NCI-H1436 (cell line): ENCODE measurements at places on chromosomes 12 and 14.

DNA sequence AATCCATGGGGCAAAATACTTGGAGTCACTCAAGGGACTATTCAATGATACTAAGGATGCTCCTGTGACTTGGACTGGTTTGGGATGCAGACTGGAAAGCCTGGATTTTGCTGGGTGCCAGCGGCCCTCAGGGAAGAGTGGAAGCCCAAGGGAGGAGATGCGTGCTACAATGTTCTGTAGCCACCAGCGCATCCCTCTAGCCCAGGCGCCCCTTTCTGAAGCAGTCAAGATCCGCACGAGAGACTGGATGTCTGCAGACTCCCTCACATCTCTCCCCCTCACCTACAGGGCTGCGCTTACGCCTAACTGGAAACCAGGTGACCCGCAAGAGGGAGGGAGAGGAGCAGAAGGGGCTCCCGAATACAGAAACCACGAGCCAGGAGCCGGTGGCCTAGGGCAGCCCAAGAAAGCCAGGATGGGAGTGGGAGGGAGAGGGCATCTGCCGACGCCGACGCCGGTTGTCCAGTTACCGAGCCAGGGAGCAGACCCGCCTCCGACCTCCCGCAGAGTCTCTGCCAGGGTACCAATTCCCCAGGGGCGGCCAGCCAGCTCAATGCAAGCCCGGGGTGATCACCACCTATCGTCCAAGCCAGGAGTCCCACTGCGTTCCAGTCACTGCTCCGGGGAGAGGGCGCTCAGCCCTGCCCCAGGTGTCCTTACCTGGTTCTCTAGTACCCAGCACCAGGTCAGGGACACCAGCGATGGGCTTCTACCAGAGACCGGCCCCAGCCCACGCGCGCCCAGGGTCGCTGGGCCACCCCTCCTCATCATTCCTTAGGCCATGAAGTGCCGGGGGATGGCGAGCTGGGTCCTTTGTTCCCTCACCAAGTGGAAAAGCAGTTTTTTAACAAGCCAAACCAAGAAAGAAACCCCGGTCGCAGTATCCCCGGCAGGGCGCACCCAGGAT, 1.2 kb downstream of the NTN4 start:
- no peak for DNase-seq

- no peak for DNase-seq
Measured at GRCh38 chr12:29562110-29562804, 64.8 kb upstream of the OVCH1 start.

DNA sequence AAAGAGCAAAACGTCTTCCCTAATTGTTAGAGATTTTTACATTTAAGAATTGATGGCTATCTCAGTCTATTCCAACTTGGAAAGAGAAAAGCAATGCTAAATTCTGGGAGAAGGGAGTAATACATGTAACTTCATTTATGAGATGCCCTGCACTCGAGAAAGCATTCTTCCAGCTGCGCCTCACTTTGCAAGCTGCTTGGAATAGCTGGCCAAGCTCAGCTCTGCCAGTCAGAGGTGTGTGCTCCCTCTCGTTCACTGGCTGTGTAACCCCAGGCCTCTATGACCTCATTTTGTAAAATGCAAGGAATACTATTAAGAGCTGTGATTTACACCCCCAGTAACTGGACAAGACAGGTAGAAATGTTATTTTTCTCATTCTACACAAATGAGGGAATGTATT, 79.1 kb downstream of the OTX2 start:
- no peak for DNase-seq

GRCh38 chr14:101234999-101235334, 326.3 kb upstream of the DIO3 start:
- no peak for DNase-seq

DNA sequence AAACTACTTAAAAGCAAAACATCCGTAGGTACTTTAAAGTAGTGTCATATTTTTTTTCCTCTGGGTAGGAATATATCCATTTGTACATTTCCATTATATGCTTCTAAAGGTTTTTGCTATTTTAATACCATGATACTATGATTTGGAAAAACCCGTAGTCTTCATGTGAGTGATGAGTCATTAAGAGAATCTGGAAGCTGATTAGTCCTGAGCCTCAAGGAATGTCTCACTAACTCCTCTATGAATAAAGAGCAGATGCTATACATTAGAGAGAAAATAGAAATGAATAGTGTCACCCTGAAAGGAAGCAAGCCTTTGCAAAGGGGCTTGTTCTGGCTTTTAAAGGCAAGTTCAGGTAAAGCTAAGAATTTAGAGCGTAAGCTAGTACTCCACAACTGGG, 432.1 kb downstream of the CCDC91 start:
- DNase-seq: no peak

GRCh38 chr12:122081697-122082221, 3.2 kb downstream of the MLXIP start:
- DNase-seq: no peak

- DNase-seq: no peak
Measured at GRCh38 chr12:4012977-4013968, 140.1 kb upstream of the PARP11 start.

- DNase-seq: no peak
Measured at GRCh38 chr12:64951944-64952343, 127.5 kb downstream of the TBC1D30 start.

- no peak for DNase-seq
Measured at GRCh38 chr12:25705261-25705660, 152.2 kb upstream of the LMNTD1 start.

- no peak for DNase-seq
Measured at GRCh38 chr12:13875744-13876143, 105.7 kb downstream of the GRIN2B start.

GRCh38 chr12:67592228-67593011, 56.1 kb upstream of the DYRK2 start:
- no peak for DNase-seq

GRCh38 chr14:23358553-23359166, 6.0 kb upstream of the SLC22A17 start:
- no peak for DNase-seq

DNA sequence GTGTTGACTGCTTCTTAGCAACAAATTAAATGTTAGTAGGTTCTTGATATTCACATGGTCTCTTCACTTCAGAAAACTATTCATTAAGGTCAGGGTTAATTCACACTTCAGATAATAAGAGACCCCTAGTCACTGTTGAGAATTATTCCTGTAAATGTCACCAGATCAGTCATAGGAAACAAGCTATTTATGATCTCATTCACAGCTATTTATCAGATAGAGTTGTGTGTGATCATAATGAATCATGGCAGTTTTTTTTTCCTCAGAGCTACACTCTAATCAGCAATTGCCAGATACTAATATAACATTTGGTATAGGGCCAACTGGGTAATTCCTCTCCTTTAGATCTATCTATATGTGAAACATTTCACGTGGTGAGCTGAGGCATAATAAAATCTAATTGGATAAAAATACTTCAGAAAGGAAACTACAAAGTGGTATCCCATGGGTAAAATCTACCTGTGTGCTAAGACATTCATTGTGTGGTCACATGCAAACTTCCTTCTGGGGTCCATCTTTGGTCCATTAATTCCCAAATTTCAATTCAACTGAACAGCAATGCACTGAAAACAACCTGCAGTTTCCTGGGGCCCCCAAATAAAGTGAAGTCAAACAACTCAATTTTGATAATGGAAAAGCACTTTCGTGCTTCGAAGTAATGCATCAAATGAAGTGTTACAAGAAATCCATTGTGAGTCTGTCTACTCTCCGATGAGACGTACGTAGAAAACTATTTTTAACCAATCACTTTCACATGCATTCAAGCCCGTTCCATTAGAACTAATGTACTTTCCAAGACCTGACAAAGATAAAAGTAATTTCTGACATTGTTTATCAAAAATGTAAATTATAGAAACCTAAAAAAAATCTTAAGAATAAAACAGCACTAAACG, 197.0 kb downstream of the ACSS3 start:
- DNase-seq: no peak

DNA sequence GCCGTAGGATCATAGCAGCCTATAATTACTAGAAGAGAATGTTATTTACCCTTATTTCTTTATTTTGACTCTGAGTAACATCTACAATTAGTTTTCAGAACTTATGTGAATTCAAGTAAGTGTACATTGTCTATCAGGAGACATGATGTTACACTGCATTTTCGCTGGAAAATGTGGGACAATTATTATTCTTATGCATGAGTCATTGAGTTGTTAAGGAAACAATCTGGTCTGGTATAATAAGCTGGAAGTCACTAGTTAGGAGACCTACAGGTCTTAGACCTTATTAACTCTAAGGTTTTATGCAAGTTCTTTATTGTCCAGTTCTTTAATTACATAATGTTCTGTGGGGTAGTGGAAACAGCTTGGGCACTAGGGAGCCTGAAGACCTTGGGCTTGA, 5.8 kb downstream of the KTN1 start:
- no peak for DNase-seq

GRCh38 chr14:99681832-99682148, 2.3 kb upstream of the CYP46A1 start:
- DNase-seq: no peak

DNA sequence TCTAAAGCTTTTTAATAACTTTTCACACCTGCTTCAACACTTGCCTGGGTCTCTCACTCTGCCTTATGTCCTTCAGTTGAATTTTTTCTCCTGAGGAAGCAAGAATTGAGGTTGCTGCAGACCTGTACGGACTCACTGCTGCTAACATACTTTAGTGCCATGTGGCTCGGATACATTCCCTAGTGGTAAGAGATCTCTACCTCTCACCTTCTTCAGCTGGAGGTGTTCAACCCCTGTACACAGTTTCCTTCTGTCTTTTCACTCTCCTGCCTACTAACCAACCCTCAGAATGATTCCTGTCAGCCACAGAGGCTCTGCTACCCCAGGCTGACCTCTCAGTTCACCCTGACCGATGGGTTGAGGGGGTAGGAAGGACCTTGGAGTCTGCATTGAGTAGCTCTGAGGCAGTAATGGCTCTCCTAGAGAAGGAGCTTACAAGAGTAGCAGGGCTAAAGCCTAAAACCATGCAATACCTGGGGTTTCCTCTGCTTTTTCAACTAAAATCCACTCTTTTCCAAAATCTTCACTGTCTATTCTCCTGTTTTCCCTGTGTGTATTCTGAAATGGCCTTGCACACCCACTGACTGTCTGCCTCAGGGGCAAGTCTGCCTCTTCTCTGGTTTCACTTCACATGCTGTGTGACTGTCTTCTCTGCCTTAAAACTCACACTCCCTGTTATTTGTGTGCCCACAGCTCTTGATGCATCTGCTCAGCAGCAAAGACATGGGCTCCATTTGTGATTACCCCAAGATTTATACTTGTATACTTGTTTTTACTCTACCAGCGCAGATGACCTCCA, 14.0 kb upstream of the DHRS2 start:
- DNase-seq: no peak

GRCh38 chr12:131702573-131702877, 8.4 kb upstream of the SFSWAP start:
- no peak for DNase-seq

GRCh38 chr12:48817873-48818830, at the start of gene CACNB3:
Gene CACNB3 (plus strand): TSS chr12:48818496. CDS start chr12:48818930, 434 bp downstream.
- DNase-seq: peak; percentile 87

- DNase-seq: peak; percentile 58
Measured at GRCh38 chr12:87995581-87996178, 33.5 kb downstream of the C12orf50 start.

DNA sequence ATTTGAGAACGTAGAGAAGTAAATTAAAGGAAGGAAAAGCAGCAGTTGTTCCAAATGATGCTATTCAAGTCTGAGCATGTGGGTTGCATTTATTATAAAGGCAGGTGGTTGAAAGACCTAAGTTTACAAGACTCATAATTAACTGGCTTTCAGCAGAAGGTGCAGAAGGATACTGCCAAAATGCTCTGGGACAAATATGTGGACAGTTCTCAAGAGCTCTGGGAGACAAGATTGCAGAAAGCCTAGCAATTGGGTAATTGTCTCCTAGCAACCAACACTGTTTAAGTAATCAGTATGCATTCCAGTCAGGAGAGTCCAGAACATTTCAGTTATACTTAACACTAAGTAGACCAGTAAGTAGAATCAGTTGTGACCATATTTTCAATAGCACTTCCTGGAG, 131.5 kb downstream of the GPR135 start:
- peak; percentile 27 for DNase-seq

DNA sequence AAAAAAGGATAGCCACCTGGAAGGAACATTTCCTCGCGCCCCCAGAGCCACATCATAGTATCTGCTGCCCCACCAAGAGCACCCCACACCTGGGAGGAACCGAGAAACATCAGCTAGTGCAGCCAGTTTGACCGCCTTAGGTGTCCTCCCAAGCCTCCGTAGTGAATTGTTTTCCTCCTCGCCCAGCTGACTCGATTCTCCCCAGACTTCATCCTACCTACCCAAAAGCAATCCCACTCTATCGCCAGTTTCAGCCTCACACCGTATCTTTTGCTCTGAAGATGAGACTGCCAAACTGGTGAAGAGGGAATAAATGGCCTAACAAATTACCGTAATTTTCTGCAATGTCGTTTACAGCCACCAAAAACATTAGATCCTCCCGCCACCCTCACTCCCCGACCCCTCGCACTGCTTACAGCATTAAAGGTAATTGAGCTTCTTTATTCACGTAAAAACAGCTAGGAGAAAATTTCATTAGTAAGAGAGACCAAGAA, 1.2 kb upstream of the SLC11A2 start:
- no peak for DNase-seq

GRCh38 chr12:120118321-120119061, 1.9 kb upstream of the RAB35 start:
- no peak for DNase-seq

DNA sequence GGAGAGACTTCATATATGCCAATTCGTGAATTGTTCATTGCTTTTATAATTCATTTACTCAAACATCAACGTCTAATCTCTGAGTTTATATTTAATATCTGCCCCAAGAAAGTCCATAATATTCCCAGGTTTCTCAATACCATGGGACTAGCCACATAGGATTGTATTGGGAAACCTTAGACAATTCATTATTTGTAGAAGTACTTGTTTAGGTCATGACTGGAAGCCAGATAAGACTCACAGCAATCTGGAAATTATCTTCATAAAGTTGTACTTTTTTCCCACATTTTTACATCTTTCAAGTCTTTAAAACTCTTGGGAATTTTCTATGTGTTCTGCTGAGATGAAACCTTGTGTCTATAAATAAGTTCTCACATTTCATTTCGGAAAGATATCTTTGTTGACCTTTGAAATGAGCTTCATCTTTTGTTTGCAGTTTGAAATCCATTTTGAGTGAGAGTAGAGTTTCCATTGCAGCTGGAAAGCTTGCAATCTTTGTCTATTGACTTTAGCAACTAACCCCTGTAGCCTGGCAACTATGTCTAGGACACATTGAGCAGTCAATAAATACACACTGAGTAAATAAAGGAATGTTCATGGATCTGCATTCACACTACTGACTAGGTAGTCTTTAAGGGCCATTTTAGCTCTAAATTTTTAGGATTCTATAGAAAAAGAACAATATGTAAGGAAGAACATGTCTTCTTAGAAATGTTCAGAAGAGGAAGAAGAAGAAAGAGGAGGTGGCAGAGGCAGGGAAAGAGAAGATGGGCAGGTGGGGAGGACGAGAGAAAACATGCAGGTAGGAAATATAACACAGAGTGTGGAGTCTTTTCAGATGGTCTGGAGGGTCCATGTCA, 154.4 kb downstream of the LRIG3 start:
- peak; percentile 42 for DNase-seq

DNA sequence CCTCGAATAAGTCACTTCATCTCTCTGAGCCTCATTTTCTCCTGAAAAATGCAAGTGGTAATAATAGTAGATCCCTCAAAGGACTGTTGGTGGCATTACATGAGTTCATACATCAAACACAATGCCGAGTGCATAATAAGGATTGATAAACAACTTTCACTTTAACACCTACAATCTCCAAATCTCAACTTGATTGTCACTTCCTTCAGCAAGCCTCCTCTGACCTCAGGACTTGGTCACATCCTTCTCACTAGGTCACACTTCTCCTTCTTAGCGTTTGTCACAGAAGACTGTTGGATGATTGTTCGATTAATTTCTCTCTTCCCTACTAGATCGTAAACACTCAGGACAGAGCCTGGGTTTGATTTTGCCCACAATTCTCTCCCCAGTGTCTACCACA, 7.9 kb upstream of the PRKAB1 start:
- DNase-seq: no peak
